ENCODE measurements at places on chromosomes 2 and 18.

DNA sequence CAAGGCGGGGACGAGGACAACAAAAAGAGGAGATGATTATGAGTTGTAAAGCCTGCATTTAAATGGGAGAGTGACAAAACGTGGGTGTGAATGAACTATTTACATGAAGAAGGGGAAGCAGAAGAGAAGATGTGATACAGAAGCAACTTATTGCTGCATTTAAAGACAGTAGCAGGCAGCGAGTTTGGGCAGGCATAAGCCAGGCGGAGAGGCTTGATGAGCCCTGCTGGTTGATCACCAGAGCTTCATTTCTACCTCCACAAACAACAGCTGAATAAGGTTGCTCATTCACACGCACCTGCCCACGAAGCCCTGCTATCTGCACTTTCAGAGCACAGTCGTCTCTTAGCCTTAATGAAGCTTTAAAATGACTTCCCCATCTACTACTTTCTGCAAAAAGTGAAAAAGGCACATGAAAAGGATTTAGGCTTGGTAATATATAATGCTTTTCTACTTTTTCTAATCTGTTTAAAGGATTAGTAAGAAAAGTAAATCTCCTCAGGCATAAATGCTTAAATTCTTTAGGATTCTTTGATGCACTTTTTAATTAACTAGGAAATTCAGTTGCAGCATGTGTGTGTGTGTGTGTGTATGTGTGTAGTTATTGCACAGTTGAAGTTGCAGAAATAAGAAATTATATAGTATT lies 3.1 kb downstream of the SLC38A11 start:
- no peak for DNase-seq

GRCh38 chr2:137118140-137118539 lies 352.8 kb downstream of the THSD7B start:
- no peak for DNase-seq

GRCh38 chr2:37831081-37831780 lies 93.9 kb upstream of the RMDN2 start:
- DNase-seq, result no peak

- DNase-seq, result no peak
Observed at GRCh38 chr2:56565143-56565542, 381.4 kb downstream of the CCDC85A start.

DNA sequence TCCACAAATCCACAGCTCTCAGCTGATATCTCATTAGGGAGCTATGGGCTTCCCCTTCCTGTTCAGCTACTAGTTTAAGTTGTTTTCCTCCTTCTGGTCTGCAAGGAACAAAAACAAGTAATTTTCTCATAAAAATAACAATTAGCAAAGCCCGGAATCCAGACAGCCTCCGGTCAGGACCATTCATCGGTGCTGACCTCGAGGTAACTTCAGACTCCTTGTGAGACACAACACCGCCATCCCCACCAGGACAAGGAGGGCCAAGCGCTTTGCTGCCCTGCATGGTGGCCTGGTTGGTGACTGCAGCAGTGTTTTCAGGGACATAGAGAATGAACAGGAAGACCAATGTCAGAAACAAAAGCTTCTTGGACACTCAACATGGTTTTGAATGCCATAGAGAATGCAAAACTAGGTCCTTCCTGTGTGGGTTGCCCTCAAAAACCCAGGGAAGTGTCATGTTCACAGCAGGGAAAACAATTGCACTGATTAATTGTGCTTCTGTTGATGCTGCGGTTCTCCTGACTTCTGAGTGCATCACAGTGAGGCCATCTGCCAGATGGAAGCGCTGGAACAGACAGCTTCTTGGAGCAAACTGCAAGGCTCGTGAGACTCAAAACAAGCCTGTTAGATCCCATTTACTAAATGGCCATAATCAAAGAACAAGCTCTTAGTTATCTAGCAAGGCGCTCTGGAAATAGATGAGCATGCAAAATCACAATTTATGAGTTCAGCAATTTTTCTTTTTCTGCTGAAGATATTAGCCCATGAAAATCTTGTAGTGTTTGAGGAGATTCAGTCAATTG lies 77.1 kb downstream of the HS1BP3 start:
- no peak for DNase-seq

DNA sequence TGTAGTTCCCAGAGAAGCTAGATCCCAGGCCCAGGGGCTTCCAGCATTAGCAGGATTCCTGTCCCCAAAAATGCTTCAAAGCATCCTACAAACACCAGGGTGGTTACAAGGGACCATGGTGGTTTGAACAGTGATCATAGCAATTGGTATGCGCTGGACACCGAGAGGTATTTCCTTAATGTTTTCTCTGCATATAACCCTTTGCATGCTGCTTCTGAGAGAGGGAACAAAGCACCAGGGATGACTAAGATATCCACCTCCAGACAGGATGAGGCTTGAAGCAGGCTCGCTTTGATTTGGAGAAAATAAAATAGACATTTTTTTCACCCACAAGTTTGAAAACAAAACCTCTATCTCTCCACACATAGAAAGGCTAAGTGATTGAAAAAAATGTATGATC lies 50.5 kb upstream of the TSPYL6 start:
- DNase-seq, result no peak

DNA sequence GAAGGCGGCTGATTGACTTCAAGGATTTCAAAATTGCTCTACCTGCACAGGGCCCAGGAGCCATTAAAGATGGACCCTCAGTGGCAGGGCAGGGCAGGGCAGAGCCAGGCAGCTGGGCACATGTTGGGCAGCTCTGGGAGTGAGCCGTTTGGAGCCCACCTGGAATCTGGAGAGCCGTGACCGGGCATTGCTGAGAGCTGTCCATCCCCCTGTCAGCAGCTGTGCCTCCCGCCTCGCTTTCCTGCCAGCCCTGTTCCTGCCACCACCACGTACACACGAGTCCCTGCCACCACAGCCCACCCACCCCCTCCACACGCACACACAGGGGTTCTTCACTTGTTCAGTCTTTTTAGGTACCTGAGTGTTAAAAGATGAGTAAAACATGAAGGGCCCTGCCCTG lies 22.9 kb downstream of the ATOH8 start:
- DNase-seq, result no peak

- DNase-seq, result no peak
Observed at GRCh38 chr2:64478502-64479230, 24.7 kb downstream of the LGALSL start.

- DNase-seq, result no peak
Observed at GRCh38 chr2:3981446-3981987, 278.1 kb downstream of the DCDC2C start.

DNA sequence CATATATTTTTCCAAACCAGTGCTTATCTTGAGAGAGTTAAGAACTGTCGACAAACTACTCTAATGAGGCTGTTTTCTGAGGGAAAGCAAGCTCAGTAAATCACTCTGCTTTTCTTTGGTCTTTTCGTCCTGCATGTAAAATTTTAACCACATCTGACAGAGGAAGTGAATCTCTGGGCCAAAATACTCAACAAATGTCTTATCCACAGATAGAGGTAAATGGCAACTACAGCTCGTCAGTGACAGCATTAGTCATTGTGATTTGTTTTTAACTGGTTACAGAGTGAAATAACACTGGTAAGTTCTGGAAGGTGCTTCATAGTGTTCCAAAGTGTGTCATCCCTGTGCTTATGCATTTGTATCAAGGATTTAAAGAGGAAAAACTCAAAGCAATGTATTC lies 82.6 kb upstream of the SLC8A1 start:
- DNase-seq, result no peak

DNA sequence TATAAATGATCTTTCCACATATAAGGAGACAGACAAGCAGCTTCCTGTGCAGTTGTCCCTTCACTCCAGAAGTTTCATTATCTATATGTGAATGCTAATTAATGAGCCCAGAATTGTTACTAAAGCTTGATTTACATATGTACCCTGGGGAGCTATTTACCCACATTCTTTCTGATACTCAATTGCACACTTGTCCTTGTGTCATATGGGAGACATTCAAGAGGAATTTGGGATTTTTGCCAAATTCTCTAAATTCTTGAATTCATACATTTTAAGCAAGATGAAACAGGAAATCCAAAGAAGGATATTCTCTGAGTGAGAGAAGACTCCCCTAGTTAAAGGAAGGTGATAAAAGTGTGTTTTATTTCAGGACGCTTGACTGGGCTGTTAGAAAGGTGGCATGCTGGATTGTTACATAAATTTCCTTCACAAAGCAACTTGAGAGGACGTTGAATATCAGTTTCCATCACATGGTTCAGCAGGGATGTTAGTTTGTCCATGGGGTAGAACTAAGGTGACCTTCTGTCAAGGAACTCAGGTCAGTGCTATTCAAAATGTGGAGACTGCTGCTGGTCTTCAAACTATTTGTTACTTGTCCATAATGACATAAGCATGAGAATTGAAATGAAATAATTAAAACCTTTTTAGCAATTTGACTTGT lies 368.2 kb downstream of the IRS1 start:
- DNase-seq, result no peak

- no peak for DNase-seq
Observed at GRCh38 chr2:199477277-199477834, 19.6 kb upstream of the SATB2 start.

DNA sequence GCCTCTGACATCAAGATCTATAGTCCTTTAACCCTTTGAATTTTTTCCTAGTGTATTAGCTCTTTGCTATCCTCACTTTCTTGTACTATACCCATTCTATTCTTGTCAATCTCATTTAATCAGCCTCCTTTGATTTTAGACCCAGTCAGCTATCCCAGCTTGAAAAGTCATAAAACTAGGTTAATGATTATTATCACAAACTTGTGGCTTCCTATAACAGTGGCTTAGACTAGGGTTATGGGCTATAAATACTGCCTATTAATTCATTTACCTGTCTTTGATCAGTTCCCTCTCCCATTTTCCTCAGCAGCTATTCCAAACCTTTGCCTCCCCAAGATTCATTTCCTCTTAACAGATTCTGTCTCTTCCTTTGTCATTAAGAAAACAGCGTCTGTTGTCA lies 174.8 kb downstream of the UBR3 start:
- DNase-seq, result no peak

- no peak for DNase-seq
Observed at GRCh38 chr2:112140899-112141625, 2.9 kb downstream of the FBLN7 start.

- DNase-seq, result no peak
Observed at GRCh38 chr2:136207665-136208064, 89.7 kb upstream of the CXCR4 start.

- DNase-seq, result no peak
Observed at GRCh38 chr2:6535572-6535971, 330.1 kb downstream of the CMPK2 start.

DNA sequence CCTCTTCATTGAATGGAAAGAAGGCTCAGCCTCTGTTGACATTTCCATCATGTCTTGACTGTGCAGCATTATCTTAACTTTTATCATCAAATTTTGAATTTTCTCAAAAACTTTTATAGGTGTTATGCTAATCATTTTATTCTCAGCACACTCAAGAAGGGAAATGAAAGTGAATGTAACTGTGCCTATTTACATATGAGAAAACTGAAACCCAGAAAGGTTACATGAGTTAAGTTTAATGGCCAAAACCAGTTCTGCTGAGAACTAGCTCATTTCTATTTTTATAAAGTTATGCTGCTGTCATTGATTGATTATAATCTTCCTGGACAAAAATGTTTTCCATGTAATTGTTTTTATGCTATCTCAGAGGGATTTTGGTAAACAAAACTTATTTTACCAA lies 618.8 kb upstream of the NRXN1 start:
- DNase-seq, result no peak

DNA sequence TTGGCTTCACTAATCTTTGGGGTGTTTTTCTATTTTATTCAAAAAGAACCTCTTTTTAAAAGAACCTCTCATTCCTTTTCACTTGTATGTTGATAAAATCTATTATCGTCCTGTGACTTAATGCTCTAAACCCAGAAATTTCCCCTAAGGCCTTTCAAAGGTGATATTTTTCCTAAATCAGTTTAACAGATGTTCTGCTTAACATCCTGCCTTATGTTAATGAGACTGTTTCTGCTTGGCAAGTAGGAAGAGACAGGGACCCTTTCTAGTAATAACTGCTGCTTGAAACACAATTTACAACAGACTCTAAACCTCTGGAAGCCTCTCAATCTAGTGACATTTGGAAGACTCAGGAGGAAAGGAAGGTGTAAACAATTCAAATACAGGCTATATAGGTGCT lies 128.8 kb downstream of the KCNJ3 start:
- DNase-seq, result no peak

DNA sequence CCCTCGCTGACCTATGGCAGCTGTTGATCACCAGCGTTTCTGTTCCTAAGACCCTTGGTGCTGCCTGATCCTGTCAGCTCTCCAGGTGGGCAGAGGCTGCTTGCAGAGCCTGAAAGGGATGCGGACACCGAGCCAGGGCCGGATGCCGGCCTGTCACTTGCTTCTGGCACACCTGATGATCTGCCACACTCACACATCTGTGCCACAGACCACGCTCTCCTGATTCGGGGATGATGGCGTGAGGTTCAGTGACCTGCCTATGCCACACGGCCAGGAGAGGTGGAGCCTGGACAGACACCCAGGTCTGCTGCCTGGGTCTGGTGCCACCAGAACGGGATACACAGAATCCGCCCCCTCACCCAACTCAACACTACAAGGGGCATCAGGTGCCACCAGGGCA lies 129.4 kb upstream of the GLI2 start:
- no peak for DNase-seq

- DNase-seq, result no peak
Observed at GRCh38 chr18:32961538-32961937, 188.7 kb upstream of the KLHL14 start.

GRCh38 chr2:233061591-233062450 lies 1.7 kb downstream of the INPP5D start:
- DNase-seq, result no peak

- no peak for DNase-seq
Observed at GRCh38 chr2:163990541-163990940, 254.7 kb upstream of the FIGN start.

- no peak for DNase-seq
Observed at GRCh38 chr2:62313449-62314227, 117.7 kb downstream of the B3GNT2 start.

DNA sequence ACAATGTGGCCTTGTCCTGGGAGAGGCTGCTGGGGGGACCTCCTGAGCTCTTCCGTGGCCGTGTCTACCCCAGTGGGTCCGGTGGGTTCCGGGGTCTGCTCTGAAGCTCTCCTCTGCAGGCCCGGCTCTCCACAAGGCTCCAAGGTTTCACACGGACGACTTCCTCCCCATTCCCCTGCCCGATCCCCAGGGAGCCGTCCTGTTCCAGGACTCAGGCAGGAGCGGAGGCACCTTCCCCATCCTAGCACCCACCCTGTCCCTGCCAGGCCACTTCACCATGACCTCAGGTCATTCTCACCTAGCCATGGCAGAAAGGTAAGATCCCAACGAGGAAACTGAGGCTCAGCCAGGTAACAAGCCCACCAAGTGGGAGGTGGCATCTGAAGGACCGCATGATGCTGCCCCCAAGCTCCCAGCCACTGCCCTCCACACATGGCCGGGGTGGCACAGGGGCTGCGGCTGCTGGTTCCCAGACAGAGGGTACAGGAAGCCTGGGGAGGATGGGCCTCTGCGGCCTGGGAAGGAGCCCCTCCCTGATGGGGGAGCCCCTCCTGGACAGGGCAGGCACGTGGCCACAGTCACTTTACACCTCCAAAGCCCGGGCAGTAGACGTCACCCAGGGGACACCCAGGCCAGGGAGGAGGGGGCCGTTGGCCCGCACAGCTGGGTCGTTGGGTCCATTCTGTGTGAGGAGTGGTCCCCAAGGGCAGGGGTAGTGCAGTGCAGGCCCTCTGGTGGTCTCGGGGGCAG lies 274.0 kb downstream of the NDUFA10 start:
- DNase-seq, result no peak
